NCI-H1417 treated with DMSO at 0.1 percent for 48 hours (cell line): ENCODE measurements at places on chromosomes 11 and 22.

- no peak for DNase-seq
Observed at GRCh38 chr11:120651396-120651795, 139.8 kb downstream of the GRIK4 start.

DNA sequence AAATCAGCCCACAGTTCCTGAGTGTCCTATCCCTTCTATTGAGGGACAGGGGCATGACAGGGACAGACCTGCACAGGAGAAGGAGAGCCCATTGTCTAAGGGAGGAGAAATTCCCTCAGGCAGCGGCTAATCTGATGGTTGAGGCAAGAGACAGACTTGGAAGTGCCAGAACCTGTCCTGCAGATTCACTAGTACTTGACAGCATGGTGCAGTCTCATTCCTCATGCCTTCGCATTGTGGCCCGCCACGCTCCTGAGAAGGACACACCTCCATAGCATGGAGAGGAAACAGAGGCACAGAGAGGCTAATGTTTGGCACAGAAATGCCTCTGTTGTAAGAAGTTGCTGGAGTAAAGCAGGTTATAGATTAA, 3.2 kb downstream of the P2RY6 start:
- no peak for DNase-seq

DNA sequence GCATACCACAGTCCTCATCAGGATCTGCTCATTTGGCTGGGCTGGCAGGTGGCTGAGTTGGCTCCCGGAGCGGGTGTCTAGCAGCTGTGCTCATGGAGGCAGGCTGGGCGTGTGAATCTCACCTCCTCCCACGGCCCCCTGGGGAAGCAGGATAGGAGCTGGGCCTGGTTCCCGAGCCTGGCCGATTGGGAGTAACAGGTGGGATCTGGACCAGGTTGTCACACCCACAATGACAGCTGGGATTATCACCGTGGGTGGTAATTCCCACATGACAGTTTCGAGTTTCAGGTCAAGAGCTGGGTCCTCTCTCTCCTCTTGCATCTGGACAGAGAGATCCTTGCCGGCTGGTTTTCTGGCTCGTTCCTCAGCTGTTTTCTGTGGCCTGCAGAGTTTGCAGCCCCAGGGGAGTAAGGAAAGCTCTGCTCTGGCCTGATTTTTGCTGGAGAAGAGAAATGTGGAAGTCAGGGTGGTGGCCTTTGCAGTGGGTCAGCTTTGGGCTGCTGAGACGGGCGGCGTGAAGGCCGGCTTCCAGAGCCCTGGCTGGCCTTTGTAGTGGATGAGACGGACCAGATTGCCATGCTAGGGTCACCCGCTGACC, 57.0 kb downstream of the BCR start:
- DNase-seq: no peak

- no peak for DNase-seq
Observed at GRCh38 chr22:25680956-25681355, 61.0 kb upstream of the MYO18B start.

DNA sequence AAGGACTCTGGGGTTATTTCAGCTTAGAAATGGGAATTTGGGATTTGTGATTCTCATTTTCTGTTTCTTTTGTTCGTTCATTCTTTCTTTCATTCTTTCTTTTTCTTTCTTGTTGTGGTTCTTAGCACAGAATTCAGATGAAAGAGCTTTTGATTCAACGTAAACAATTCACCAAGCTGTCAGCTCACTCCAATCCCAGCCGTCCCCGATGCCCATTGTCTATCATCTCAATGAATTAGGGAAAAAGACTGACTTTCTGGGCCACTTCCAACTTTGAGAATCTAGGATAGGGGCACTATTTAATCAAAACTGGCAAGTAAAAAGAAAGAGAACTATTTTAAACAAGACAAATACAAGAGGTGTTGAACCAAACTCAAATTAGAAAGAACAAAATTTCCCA, 25.1 kb upstream of the TMA7B start:
- no peak for DNase-seq

- no peak for DNase-seq
Observed at GRCh38 chr22:25718135-25718840, 23.7 kb upstream of the MYO18B start.

DNA sequence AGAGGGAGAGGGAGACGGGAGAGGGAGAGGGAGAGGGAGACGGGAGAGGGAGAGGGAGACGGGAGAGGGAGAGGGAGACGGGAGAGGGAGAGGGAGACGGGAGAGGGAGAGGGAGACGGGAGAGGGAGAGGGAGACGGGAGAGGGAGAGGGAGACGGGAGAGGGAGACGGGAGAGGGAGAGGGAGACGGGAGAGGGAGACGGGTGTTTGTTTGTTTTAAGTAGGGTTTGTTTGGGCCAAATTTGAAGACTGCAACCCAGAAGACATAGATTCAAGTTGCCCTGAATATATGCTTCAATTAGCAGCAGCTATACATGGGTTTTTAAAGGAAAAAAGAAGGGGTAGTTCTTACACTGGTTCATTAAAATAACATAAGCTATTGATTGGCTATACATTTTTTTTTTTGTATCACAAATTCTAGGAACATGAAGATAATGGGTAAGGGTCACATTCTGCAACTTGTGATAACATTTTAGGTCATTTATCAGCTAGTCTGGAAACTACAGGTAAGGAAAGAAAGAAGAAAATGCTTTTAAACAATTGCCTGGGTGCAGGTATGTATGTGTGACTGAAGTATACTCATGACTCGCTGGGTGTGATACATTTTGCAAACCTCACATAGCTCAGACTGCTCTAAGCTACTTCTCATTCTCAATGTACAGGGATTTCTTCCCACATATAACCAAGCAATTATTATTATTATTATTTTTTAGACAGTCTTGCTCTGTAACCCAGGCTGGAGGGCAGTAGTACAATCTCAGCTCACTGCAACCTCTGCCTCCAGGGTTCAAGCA, 67.3 kb downstream of the MCHR1 start:
- DNase-seq: no peak

DNA sequence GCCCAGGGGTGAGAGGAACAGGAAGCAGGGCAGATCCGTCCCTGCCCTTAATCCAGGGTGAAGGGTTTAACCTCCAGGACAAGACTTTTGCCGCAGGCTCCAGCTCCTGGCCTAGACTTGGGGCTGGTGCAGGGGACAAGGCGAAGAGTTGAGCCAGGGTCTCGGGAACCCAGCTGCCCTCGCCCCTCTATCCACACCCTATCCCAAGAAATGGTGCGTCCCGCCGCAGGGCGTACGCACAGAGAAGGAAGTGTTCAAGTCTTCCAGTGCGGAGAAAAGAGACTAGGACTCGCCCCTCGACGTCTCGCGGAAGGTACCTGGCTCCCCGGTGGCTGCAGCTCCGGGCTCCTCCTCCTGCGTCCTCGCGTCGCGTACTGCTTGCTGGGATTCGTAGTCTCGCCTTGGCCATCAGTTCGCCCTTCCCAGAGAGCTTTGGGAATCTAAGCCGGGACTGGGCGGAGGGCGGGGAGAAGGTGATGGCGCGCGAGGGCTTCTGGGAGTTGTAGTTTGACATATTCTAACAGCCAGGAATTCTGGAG, at the start of gene ZMAT5:
Gene ZMAT5 (minus strand): TSS at position 376 of the 539 bp plus-strand sequence. CDS start 18,463 bp downstream, outside the sequence.
- peak; percentile 87 for DNase-seq

- DNase-seq: no peak
Observed at GRCh38 chr11:1445741-1446445, 40.7 kb downstream of the MOB2 start.
